ENCODE measurements at places on chromosomes 2 and 18.

DNA sequence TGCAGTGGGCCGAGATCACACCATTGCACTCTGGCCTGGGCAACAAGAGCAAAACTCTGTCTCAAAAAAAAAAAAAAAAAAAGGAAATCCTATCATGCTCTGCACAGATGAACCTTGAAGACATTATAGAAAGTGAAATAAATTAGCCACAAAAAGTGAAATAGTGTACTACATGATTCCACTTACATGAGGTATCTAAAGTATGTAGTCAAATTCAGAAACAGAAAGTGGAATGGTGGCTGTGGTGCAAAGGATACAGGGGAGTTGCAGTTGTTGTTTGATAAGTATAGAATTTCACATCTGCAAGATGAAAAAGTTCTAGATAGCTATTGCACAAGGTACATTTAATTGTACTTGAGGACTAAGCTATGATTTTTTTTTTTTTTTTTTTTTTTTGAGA, 5.2 kb downstream of the ZRANB3 start:
- no peak for DNase-seq

- DNase-seq: no peak
Measured at GRCh38 chr2:2464094-2464493, 133.0 kb upstream of the MYT1L start.

DNA sequence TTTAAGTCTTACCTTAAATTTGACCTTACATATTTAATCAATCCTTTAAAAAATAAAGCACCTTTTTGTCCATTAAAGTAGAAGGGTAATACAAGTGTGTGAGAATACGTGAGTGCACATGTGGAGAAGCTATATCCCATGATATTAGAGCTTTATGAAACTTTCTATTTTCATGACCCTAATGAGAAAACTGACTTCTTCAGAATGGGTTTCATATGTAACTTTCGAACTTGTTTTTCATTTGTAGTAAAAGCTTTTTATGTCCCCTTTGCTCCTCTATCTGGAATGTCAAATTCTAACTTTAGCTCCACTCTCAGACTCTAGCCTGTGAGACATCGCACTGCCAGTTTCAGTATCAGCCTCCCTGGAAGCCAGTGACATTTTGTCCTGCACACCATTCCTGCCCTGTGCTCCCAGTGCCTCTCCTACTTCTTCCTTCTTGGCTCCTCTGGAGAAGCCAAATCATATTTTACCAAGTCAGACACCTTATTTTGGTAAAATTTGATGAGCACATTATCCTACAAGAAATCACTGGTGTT, 42.0 kb downstream of the MAPRE2 start:
- no peak for DNase-seq

GRCh38 chr18:45023519-45023918, 342.8 kb downstream of the SETBP1 start:
- DNase-seq: no peak

- DNase-seq: no peak
Measured at GRCh38 chr2:98468621-98469236, 24.1 kb downstream of the INPP4A start.

- no peak for DNase-seq
Measured at GRCh38 chr2:233430651-233431050, 76.4 kb downstream of the DGKD start.
